ENCODE measurements at places on chromosomes 11 and 22.

- H3K27ac ChIP-seq, result no peak overlapping the region
- no peak for DNase-seq
- H3K4me3 ChIP-seq, result no peak overlapping the region
- H3K27me3 ChIP-seq, result peaks cover 13% of the 10 kb centered on the region
Measured at GRCh38 chr11:105862736-105863367, 159.2 kb downstream of the MSANTD4 start.

DNA sequence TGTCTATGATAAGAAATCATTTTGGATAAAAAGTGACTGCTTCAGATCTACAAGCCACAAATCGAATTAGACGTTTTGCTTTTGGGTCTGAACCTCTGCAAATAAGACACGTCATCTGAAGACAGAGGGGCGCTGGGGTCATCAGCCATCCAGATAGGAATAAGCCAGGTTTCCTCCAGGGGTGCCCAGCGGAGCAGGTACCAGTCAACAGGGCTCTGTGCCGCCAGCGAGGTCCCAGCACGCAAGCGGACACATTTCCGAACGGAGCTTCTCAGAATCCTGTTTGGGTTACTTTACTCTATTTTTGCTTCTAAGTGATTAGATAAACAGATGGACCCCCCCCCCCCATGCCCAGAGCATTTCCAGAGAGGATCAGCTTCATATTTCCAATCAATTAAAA, 873.8 kb downstream of the BRD1 start:
- no peak overlapping the region for H3K27ac ChIP-seq
- no peak for DNase-seq

GRCh38 chr11:36265793-36266628, 23.2 kb downstream of the COMMD9 start:
- H3K36me3 ChIP-seq, result no peaks in the 10 kb centered on the region
- peak; percentile 34 for DNase-seq
- H3K4me1 ChIP-seq, result no peaks in the 10 kb centered on the region

GRCh38 chr11:70326365-70326811, 55.9 kb downstream of the PPFIA1 start:
- no peak overlapping the region for H3K27ac ChIP-seq
- H3K27me3 ChIP-seq, result no peaks in the 10 kb centered on the region
- H3K4me3 ChIP-seq, result no peak overlapping the region
- peaks cover 71% of the 10 kb centered on the region for H3K36me3 ChIP-seq
- H3K4me1 ChIP-seq, result peaks cover 5% of the 10 kb centered on the region

- peaks cover 3% of the 10 kb centered on the region for H3K36me3 ChIP-seq
- H3K4me3 ChIP-seq, result no peak overlapping the region
- H3K27me3 ChIP-seq, result no peaks in the 10 kb centered on the region
- H3K27ac ChIP-seq, result peak overlapping the region; percentile 4
Measured at GRCh38 chr11:130383344-130384211, 44.8 kb downstream of the ADAMTS8 start.

DNA sequence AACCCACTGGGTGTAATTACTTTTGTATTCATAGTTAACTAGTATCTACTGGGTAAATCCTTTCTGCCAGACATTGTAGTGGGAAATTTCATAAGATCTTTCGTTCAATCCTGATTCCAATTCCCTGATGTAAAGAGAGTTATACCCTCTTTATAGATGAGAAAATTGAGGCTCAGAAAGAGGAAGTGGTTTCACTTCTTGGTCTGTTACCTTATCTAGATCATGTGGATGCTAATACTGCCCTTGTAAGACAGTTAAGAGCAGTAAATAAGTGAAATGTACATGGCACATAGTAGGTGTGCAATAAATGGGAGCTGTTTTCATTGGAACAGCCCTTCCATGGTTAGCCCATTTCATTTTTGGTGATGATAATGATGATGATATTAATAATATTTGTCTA, 46.7 kb downstream of the TIMP3 start:
- H3K27me3 ChIP-seq, result peaks cover 53% of the 10 kb centered on the region
- no peak overlapping the region for H3K27ac ChIP-seq
- H3K4me3 ChIP-seq, result no peak overlapping the region
- peaks cover 2% of the 10 kb centered on the region for H3K36me3 ChIP-seq
